ENCODE measurements at places on chromosomes 6 and 20.

DNA sequence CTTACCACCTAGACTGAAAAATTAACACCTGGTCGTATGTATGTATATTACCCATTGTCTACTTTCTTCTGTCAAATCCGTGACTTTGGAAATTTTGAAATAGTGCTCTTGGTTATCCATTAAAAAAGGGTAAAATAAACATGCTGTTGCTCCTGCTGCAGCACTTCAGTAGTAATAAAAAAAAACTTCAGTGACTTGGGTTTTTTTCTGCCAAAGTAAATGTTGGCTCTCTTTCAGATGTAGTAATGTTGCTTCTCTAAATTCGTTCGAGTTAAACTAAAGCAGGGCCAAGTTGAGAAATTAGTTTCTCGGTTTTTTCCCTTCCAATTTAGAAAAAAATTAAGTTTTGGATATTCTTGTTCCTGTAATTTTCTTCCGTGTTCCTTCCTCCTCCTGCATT lies 34.2 kb downstream of the JARID2 start:
- peak overlapping the region; percentile 48 for H3K27ac ChIP-seq
- peaks cover 23% of the 10 kb centered on the region for H3K4me1 ChIP-seq
- H3K4me3 ChIP-seq: no peak overlapping the region

DNA sequence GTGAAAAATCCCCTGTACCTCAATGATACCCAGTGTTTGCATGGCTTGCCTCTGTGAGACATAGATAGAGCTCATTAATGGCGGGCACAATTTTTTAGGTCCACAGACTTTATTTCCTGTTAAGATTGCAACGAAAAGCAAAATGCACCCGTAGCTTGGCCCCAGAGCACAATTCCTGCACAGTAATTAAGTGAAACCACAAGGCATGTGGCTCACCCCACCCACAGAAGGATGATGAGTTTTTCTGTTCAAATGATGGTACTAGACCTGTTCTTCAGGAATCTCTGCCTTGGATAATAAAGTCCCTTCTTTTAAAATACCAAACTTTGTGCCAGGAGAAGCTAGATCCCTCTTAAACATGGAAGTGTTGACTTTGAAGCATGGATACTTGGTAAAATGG lies 738.1 kb downstream of the QKI start:
- no peak for DNase-seq
- no peaks in the 10 kb centered on the region for H3K27me3 ChIP-seq
- no peaks in the 10 kb centered on the region for H3K36me3 ChIP-seq
- H3K4me3 ChIP-seq: no peak overlapping the region
- H3K4me1 ChIP-seq: no peaks in the 10 kb centered on the region

DNA sequence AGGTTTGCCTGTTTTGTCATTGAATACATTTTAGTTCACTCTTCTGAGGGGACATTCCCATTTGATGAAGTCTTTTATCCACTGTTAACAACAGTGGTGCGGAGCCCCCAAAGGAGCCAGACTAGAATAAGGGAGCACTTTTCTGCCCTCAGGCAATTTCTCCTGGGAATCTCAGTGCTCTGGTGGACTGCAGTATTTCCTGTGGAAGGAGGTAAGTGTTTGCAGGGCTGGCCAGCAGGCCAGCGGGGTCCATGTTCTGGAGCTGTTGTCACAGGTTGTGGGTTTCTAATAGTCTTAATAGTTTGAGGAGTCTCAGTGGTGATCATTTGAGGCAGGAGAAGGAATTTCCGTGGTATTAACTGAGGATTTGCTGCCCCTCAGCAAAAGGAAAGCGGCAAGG lies 83.5 kb downstream of the ASXL1 start:
- H3K4me3 ChIP-seq: no peak overlapping the region
- H3K4me1 ChIP-seq: peaks cover 21% of the 10 kb centered on the region
- no peaks in the 10 kb centered on the region for H3K27me3 ChIP-seq
- no peaks in the 10 kb centered on the region for H3K36me3 ChIP-seq
- DNase-seq: no peak
- peak overlapping the region; percentile 5 for H3K27ac ChIP-seq

GRCh38 chr6:38100380-38100779 lies 280.9 kb downstream of the ZFAND3 start:
- H3K27me3 ChIP-seq: no peaks in the 10 kb centered on the region
- H3K4me1 ChIP-seq: no peaks in the 10 kb centered on the region
- no peak overlapping the region for H3K4me3 ChIP-seq
- no peaks in the 10 kb centered on the region for H3K36me3 ChIP-seq
- H3K27ac ChIP-seq: no peak overlapping the region
- DNase-seq: no peak

- no peak overlapping the region for H3K4me3 ChIP-seq
- H3K27me3 ChIP-seq: no peaks in the 10 kb centered on the region
- H3K27ac ChIP-seq: no peak overlapping the region
- no peaks in the 10 kb centered on the region for H3K36me3 ChIP-seq
- no peak for DNase-seq
Observed at GRCh38 chr6:34334796-34335416, 57.6 kb downstream of the NUDT3 start.

DNA sequence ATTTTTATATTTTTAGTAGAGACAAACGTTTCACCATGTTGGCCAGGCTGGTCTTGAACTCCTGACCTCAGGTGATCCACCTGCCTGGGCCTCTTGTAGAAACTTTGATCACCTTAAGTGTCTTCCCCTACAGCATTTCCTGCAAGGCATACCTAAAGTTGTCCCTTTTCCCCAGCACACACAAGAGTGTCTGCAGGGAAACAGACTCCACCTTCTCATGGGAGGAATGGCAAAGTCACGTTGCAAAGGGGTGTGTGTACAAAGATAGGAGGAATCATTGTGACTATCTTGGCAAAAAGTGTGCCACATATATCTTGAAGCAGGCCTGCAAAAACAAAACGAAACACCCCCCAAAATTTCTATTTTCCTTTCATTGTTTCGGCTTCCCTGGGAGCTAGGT lies 160.8 kb upstream of the RNF24 start:
- no peak overlapping the region for H3K4me3 ChIP-seq
- no peak for DNase-seq
- H3K27ac ChIP-seq: no peak overlapping the region
- H3K27me3 ChIP-seq: no peaks in the 10 kb centered on the region
- H3K4me1 ChIP-seq: peaks cover 13% of the 10 kb centered on the region

DNA sequence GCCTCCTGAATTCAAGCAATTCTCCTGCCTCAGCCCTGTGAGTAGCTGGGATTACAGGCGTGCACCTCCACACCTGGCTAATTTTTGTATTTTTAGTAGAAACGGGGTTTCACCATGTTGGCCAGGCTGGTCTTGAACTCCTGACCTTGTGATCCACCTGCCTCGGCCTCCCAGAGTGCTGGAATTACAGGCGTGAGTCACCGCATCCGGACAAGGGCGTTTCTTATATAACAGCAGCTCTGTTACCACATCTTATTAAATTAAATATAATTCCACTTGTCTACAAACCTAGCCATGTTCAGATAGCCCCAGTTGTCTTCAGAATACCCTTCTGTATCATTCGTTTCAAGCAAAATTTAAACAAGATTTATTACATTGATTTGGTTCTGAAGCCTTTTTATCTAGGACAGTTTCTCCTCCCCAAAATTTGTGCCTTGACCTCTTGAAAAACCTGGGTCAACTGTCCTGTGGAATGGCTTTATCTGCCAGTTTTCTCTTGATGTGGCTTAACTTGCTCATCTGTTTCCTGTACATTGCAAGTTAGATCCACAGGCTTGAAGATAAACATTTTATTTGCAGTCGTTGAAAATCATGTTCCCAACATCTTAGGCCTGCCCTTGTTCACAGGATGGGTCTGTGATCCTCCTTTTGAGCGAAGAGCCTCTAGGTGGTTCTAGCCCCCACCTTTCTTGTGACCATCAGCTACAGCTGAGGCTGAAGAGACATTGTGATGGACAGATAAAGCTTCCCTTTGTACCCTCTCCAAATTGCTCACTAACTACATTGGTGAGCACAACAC lies 132.2 kb downstream of the ARID1B start:
- DNase-seq: no peak
- no peak overlapping the region for H3K27ac ChIP-seq
- H3K4me3 ChIP-seq: no peak overlapping the region
- H3K36me3 ChIP-seq: no peaks in the 10 kb centered on the region

GRCh38 chr6:90677440-90677839 lies 90.6 kb upstream of the MAP3K7 start:
- no peak overlapping the region for H3K27ac ChIP-seq
- H3K4me1 ChIP-seq: no peaks in the 10 kb centered on the region
- DNase-seq: no peak
- no peaks in the 10 kb centered on the region for H3K36me3 ChIP-seq

GRCh38 chr6:43616725-43617472 lies 12.2 kb downstream of the GTPBP2 start:
- H3K4me1 ChIP-seq: no peaks in the 10 kb centered on the region
- no peak overlapping the region for H3K27ac ChIP-seq
- no peaks in the 10 kb centered on the region for H3K27me3 ChIP-seq
- DNase-seq: no peak

- no peak overlapping the region for H3K27ac ChIP-seq
- DNase-seq: no peak
- no peaks in the 10 kb centered on the region for H3K4me1 ChIP-seq
- H3K36me3 ChIP-seq: no peaks in the 10 kb centered on the region
- no peak overlapping the region for H3K4me3 ChIP-seq
- H3K27me3 ChIP-seq: no peaks in the 10 kb centered on the region
Observed at GRCh38 chr6:62669831-62670230, 383.8 kb upstream of the KHDRBS2 start.

- H3K36me3 ChIP-seq: no peaks in the 10 kb centered on the region
- H3K27ac ChIP-seq: no peak overlapping the region
- no peaks in the 10 kb centered on the region for H3K27me3 ChIP-seq
Observed at GRCh38 chr6:10603219-10603618, 82.1 kb downstream of the GCNT2 start.

- H3K4me3 ChIP-seq: no peak overlapping the region
- no peaks in the 10 kb centered on the region for H3K27me3 ChIP-seq
- DNase-seq: no peak
Observed at GRCh38 chr20:59829054-59829785, 104.2 kb downstream of the SYCP2 start.

DNA sequence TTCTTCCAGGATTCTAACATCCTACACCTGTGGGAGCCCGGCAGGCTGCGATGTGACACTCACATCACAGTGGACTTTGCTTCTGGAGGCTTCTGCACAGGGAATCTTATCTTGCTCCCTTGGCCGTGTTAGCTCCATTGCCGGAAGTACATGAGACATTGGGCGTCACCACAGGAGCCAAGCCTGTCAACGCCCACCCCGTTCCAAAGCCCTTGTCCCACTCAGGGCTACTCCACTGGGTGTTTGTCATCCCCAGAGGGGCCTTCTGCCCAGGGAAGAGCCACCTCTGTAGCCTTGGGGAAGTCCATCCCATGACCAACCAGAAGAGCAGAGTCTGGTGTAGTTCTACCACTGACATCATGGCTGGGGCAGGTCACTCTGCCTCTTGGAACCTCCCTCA lies 1.7 kb downstream of the RAB44 start:
- no peaks in the 10 kb centered on the region for H3K27me3 ChIP-seq
- peak overlapping the region; percentile 17 for H3K27ac ChIP-seq
- no peaks in the 10 kb centered on the region for H3K36me3 ChIP-seq
- H3K4me3 ChIP-seq: no peak overlapping the region
- peak; percentile 64 for DNase-seq
- H3K4me1 ChIP-seq: no peaks in the 10 kb centered on the region

DNA sequence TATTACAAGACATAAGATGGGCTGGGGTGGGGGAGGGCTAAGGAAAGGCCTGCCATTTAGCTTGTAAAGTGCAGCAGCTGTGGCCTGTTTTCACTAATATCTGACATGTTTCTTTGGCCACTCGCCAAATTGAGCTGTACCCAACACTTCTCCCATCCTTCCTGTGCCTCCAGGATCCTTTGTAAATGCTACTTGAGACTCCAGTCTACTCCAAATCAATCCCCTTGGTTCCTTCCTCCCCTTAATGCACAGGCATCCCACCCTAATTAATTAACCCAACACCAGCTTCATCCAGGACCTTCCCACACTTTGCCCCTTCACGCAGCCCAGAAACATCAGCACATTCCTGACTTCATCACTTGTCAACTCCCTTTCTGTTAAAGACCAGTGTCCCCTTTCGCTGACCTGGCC lies 55.0 kb upstream of the TCF21 start:
- no peak overlapping the region for H3K4me3 ChIP-seq
- DNase-seq: peak; percentile 28
- no peaks in the 10 kb centered on the region for H3K4me1 ChIP-seq

- H3K36me3 ChIP-seq: no peaks in the 10 kb centered on the region
- peaks cover 10% of the 10 kb centered on the region for H3K4me1 ChIP-seq
- H3K4me3 ChIP-seq: peak within 1 kb of the TSS; percentile 95
- H3K27me3 ChIP-seq: no peaks in the 10 kb centered on the region
- peak; percentile 84 for DNase-seq
Observed at GRCh38 chr6:109455437-109456110, at the start of gene MICAL1. MICAL1 (minus strand) TSS chr6:109455772; CDS start chr6:109454196, 1,576 bp downstream.
